ENCODE measurements at places on chromosomes 1 and 21.

DNA sequence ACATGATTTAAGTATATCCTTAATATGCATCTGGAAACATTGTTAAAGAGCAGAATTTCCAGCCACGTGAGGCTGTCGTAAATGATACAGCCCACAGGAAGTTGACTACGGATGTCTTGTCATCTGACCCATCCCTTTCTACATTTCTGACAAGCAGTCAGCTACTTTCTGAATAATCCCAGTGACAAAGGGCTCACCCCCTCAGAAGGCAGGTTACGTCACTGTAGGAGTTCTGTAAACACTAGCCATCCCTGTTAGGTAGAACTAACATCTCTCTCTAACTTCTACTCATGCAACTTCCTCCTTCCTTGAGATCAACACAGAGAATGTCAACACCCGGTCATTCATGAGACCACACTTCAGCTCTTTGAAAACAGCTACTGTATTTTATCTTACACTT is 259.2 kb downstream of the GREM2 start:
- no peak for DNase-seq

- no peak for DNase-seq
Measured at GRCh38 chr1:40357625-40358024, 15.9 kb upstream of the SMAP2 start.

DNA sequence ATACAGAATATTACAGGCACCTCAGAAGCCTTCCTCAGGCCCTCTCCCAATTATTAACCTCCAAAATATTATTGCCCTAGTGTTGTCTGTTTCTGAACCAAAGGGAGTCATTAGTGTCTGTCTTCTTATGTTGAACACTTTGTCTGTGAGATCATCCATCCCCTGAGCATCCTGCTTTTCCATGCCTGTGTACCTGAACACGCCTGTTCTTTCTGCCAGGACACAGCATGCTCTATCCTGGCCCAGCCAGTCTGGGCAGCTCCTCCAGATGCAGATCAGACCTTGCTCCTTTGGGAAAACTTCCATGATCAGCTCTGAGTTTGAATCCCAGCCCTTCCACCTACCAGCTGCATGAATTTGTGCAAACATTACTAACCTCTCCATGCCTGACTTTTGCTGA is 11.0 kb upstream of the CDC42 start:
- DNase-seq: no peak

GRCh38 chr1:187891993-187892682 is 1063.4 kb downstream of the PLA2G4A start:
- no peak for DNase-seq

DNA sequence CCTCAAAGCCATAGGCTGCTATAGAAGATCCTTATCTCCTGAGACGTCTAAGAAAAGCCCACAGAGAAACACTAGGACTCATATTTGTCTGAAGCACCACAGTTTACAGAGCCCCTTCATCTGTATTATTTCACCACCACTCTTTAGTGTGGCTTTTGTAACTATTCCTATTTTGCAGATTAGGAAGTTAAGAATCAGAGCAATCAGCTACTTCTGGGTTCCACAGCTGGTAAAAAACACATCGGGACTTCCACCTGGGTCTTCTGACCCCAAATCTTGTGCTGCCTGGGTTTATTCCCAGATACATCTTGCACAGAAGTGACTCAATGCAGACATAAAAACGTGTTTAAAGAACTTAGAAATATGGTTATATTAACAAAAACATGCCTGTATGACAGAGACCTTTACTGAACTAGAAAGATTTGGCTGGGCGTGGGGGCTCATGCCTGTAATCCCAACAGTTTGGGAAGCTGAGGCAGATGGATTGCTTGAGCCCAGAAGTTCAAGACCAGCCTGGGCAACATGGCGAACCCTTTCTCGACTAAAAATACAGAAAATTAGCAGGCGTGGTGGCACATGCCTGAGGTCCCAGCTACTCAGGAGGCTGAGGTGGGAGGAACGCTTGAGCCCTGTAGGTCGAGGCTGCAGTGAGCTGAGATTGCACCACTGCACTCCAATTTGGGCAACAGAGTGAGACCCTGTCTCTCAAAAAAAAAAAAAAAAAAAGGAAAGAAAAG is 40.9 kb downstream of the ELK4 start:
- DNase-seq: no peak

DNA sequence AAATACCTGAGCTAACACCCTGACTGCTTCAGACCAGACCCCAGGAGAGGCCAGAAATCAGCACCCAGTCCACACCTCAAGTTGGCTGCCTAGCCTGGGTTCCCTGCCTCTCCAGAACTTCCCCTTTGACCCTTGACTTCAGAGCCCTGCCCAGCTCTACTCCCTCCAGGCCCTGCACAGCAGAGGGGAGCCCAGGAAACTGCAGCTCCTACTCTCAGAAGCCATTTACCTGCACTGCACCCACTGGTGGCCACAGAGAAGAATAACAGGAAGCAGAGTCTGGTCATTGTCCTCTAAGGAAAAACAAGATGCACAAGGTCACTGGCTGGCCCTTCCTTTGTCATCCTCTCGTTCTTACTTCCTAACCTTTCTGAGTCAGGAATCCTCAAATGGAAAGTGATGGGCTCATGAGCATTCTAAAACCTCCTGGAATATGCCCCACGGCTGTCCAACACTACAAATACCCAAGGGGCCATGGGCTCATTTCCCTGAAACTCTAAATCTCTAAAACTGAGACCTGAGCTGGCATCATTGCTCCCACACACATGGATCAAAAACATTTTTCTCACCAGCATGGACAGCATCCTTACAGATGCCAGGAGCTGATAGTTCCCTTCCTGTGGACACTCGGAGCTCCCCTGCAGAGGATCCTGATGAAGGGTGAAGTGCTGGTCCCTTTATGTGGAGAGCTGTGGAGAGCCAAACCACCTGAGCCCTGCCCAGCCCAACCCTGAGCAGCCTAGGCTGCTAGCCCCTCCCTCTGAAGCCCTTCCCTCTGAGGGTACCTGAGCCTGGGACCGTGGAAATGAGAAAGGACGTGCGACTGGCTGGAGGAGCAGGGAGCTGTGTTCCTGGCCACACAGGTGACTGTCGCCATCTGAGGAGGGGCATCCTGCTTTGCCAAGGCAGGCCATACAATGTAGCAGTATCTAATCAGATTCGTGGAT is at the start of gene ITLN2:
Gene ITLN2, minus strand, starts transcription at position 652 of the 947 bp plus-strand sequence. Its CDS starts 68 bp downstream, at position 584.
- DNase-seq: no peak

GRCh38 chr1:154497026-154497806 is 4.8 kb upstream of the TDRD10 start:
- no peak for DNase-seq

All from amygdala (tissue), 56 donors.